ENCODE measurements at places on chromosomes 2 and 18.

- DNase-seq, result no peak
Measured at GRCh38 chr2:47631306-47631705, 151.6 kb upstream of the MSH6 start.

DNA sequence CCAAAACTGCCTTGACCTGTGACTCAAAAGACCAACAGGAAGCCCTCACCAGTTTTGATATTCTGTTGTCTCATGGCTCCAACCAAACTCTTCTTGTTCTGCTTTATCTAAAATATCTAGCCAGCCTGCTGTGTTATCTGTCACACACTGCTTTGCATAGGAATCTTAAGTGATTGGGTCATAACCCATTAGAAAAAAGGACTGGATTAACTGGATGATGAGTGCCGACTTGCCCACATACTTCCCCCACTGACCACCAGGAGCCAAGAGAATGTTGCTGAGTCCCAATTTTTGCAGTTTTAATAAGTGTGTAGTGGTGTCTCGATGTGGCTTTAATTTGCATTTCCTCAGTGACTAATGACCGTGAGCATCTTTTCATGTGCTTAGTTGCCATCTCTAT is 6.5 kb downstream of the MOGAT1 start:
- DNase-seq, result no peak

GRCh38 chr2:8998418-8999101 is 4.9 kb downstream of the MBOAT2 start:
- no peak for DNase-seq

DNA sequence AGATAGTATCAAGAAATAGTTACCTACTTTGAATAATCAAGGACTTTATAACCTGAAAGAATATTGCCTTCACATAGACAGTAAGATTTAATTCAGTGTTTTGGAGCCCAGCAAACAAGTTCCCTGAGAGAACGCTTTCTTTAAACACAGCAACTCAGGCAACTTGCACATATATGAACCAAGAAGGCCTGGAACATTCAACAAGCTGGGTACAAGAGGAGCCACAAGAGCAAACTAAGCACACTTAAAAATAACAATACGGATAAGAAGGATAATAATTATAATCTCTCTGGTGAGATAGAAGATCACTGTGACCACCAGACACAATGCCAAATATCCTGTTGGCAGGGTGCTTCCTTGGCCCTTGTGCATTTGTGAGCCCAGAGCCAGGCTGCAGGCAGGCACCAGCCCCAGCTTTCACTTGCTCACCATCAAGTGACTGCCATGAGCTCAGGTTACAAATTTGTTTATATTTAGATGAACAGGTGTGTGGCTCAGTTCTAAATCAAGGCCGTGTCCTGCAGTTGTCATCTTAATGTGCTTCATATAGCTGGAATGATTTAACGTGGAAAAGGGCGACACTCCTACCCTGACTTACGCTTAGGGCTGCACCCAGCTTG is 446.6 kb downstream of the IRS1 start:
- no peak for DNase-seq

- peak; percentile 43 for DNase-seq
Measured at GRCh38 chr2:234496055-234496834, 636 bp downstream of the ARL4C start.

DNA sequence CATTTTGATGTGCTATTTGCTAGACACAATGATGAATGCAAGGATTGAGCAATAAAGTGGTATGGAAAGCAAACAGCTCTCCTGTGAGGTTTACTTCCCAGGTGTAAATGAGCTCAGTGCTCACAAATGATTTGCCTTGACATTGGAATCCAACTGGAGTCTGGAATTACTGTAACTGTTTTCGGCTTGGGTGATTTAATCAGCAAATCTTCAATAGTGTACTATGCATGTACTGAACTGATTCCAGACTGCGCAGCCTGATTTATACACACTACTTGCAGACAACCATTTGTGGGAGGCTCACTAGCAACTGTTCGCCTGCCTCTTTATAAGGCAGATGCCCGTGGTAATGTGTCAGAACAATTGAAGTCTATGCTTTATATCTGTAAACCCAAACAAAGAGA is 27.9 kb upstream of the SOX11 start:
- DNase-seq, result no peak

- DNase-seq, result no peak
Measured at GRCh38 chr2:222518570-222519381, 94.4 kb downstream of the SGPP2 start.

GRCh38 chr2:142980246-142981068 is 103.0 kb downstream of the KYNU start:
- no peak for DNase-seq

DNA sequence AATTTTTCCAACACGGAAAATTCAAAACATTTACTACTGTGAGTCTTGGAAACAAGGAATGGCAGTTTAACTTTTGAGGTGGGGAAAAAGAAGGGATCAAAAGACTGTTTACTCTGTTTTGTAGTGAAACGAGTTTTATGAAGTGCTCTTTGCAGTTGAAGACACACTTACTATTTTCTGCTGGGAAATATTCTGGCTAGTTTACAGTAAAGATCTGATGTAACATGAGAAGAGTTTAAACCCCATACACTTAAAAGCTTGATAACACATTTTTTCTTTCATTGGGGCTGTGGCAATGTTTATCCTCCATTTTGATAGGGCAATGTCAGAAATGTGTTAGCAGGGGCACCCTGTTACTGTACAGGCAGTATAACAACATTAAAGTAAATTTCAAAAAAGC is 124.9 kb upstream of the SMAD7 start:
- DNase-seq, result no peak

DNA sequence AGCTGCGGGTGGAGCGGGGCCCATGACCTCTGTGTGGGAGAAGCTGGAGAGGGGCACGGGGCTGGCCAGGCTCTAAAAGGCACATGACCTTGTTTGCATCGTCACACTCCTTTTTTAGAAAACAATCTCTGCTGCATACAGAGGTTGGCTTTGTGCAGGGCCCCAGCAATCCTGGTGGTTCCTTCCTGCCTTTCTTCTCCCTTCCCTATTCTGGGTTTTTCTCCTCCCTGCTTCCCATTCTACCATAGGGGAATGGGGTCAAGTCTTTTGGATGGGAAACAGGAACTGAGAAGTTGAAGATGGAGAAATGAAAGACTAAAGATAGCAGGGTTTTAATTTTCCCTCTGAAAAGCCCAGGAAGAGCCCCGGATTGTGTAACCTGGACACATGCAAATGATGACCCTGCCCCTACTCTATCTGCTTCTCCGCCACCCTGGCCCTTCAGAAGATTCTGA is 53.9 kb downstream of the ASAP2 start:
- no peak for DNase-seq

GRCh38 chr2:172465417-172466334 is 38.3 kb downstream of the ITGA6 start:
- DNase-seq, result no peak

DNA sequence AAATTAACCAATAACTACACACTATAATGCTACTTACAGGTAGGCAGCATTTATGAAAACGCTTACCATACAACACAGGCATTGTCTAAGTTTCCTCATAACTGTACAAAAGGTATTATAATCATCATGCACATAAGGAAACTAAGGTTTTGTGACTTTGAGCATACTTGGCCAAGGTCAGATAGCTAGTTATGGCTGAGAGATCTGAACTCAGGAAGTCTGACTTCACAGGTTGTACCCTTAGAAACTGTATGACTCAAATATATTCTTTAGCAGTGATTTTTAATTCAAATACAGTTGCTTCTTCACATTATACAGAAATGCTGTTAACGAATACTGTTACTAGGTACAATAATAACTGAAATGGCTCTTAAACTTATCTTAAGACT is 89.3 kb downstream of the TRIP12 start:
- no peak for DNase-seq

DNA sequence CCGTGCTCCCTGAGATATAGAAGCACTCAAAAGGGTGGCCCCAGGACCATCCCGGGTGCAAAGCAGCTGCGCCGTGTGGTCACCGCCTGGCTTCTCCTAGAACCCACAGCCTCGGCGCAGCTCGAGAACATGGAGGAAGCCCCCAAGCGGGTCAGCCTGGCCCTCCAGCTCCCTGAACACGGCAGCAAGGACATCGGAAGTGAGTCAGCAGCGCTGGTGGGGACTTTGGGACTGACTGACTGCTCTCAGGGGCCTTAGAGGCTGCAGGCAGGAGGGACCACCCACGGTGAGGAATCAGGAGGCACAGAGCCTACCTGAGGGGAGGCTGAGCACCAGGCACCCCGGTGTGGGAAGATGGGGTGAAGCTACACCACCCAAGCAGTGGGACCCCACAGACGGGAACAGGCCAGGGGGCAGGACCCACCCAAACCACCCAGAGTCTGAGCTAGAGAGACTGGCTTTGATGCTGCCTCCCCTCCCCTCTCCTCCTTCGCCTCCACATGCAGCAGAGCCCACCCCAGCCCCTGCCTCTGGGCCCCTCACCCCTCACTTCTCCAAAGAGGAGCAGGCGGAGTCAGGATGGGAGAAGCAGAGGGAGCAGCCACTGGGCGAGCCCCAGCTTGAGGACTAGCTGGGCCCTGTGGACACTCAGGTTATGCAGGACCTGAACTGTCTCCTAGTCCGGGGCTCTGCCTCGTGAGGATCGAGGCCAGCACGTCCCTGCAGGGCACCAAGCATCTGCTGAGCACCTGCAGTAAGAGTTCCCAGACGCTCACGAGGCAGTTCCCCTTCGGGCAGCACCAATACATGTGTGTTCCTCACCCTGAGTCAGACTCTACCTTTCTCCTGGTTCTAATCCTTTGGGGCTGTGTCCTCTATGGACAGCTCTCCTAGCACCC is 28.7 kb downstream of the MTERF4 start:
- DNase-seq, result no peak

DNA sequence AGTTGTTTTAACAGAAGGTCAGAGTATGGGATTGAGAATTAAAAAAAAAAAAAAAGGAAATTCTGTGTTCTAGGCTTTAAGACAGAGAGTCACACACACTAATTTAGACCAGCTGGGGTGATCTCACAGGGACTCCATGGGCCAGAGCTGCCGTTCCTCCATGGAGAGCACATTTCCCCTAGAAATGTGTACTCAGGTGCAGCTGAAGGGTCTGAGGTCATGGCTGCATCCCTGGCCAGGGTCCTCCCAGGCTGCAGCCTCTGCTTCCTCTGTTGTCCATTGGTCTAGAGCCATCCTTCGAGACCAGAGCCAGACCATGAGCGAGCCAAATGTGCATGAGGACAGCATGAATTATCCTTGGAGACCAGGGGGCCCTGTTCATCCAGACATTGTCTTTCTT is 190.1 kb upstream of the TNP1 start:
- no peak for DNase-seq

DNA sequence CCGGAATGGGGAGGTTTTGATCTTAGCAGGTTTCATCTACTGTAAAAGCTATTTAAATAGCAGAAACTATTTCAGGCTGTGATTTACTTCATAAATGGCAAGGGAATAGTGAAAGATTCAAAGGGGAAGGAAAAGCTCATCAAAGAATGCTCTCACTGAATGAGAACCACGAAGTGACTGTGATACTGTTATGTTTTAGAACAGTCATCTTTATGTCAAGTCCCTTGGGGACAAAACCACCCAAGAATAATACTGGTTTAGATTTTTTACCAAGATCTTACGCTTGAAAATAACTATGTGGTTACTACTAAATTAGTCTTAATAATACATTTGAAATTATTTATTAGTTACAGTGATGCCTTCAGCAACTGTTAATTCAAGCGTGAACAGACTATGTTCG is 28.1 kb downstream of the FARSB start:
- DNase-seq, result no peak

GRCh38 chr2:180927030-180927686 is 53.2 kb upstream of the UBE2E3 start:
- no peak for DNase-seq

- DNase-seq, result no peak
Measured at GRCh38 chr2:184322615-184323014, 275.7 kb upstream of the ZNF804A start.

DNA sequence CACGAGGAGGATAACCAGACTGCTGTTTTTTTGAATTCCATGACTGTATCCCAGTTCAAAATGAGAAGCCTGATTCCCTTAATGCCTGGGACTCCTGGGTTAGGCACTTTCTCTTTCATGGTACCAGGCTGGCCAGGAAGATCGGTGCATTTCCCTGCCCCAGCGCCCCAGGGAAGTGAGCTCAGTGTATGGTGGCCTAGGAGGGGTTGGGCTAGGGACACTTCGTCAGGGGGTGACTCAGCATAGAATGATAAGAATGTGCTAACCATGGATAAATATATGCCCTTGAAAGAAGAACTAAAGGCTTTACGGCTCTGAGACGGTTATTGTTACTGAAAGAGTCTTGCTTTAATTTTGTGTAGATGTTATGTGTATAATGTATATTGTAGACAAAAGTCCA is 27.5 kb upstream of the FAM237A start:
- DNase-seq, result no peak

DNA sequence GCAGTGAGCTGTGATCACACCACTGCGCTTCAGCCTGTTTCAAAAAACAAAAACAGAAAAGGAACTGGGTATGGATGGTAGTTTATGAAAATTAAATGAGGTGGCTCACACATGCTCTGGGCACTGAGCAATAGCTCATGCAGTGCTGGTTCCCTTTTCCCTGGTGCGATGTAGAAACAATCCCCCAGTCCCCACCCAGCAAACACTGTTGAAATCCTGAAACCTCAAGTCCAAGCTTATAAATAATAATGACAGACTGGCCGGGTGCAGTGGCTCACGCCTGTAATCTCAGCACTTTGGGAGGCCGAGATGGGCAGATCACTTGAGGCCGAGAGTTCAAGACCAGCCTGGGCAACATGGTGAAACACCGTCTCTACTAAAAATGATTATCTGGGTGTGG is 55.4 kb upstream of the SMAD2 start:
- DNase-seq, result no peak

DNA sequence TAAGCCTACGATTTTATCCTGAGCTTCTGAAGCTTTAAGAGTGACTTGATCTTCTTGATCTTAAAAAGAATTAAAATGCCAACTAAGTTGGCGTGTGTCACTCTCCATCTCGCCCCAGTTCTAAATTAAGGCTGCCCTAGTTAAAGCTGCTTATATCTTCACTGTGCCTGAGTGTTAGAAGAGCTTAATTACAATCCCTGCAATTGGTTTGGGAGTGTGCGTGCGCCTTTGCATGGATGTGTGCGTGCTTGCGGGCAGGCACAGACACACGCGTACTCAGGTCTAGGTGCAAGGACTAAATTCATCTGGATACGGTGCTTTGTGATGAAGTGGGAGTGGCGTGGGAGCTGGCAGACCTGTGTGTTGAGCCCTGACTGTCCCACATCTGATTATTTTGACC is 201.5 kb downstream of the FAM210A start:
- DNase-seq, result no peak

All from activated gamma-delta T cell (primary cell).